ENCODE measurements at places on chromosomes 4 and X.
A peak's percentile ranks its signal among the peaks of the same experiment; 100 is the strongest.

- DNase-seq = no peak
These were observed 213.9 kb downstream of the SPOCK3 start for GRCh38 chr4:167020410-167020809.

GRCh38 chr4:151801547-151802516 is 41.0 kb upstream of the GATB start:
- peak; percentile 28 for DNase-seq

DNA sequence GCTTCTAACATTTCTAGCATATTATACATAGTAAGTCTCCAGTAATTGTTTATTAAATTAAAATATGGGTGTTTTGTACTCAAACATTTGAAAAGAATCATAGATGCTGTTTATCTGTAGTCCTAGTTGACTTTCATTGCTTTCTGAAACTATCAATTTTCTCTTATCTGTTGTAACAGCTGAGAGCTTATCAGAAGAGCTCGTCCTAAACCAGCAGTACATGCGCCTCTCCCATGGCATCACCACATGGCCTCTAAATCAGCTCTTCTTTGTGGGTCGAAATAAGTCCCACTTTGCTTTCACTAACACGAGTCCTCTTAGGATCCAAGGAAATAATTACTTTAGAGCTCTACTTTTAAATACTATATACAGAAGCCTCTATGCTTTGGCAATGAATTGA is 55.1 kb downstream of the PPP3CA start:
- DNase-seq = no peak

GRCh38 chr4:117434424-117434823 is 349.0 kb upstream of the TRAM1L1 start:
- DNase-seq = no peak

GRCh38 chrX:126165721-126166461 is at the start of gene DCAF12L2:
DCAF12L2 (minus strand) TSS chrX:126166289; CDS start chrX:126165924, 365 bp downstream.
- DNase-seq = no peak

DNA sequence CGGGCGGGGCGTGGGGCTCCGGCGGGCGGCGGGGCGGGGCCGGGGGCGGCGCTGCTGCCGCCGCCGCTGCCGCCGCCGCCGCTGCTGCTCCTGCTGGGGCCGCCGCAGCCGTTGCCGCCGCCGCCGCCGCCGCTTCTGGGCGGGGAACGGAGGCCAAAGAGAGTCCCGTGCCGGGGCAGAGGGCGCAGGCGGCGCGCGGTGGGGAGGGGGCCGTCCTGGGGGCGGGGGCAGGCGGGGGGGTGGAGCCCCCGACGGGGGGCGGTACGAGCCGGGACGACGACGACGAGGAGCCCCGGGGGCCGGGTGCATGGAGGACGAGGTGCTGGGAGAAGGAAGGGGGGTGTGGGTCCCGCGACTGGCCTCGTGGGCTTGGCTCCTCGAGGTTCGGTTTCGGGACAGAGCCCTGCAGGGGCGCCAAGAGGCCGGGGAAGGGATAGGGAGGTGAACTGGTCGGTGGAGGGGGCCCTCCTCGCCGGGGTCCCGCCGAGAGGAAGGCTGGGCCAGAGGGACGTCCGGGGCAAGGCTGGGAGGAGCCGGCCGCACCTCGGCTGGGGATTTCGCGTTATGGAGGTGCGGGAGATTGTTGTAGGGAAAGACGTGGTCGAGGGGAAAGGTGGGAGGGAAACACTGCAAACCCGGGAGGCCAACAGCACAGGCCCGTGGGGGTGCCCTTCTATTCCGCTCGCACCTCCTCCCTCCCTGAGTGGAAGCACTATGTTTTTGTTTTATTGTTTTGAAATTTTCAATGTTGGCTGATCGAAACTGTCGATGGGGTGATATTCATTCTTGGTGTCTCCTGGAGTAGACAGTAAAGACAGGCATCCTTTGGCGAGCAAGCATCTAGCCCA is 1.9 kb downstream of the BCORL1 start:
- DNase-seq = no peak

DNA sequence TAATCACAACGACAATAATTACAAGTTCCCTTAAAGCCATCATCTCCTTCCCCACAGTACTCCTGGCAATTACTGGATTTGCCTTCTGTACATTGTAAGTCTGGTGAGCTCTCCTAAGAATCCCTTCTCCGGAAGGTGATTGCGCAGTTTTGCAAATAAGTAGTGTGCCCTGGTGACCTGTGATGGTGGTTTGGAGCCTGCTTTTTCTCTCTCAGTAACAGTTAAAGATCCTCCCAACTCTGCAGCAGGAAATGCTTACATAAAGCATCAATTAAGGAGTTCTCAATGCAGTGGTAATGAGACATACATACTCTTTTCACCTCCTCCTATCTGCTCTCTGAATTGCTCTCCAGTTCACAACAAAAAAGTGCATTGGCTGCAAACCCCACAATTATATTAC is 159.7 kb downstream of the SH2D1A start:
- no peak for DNase-seq

DNA sequence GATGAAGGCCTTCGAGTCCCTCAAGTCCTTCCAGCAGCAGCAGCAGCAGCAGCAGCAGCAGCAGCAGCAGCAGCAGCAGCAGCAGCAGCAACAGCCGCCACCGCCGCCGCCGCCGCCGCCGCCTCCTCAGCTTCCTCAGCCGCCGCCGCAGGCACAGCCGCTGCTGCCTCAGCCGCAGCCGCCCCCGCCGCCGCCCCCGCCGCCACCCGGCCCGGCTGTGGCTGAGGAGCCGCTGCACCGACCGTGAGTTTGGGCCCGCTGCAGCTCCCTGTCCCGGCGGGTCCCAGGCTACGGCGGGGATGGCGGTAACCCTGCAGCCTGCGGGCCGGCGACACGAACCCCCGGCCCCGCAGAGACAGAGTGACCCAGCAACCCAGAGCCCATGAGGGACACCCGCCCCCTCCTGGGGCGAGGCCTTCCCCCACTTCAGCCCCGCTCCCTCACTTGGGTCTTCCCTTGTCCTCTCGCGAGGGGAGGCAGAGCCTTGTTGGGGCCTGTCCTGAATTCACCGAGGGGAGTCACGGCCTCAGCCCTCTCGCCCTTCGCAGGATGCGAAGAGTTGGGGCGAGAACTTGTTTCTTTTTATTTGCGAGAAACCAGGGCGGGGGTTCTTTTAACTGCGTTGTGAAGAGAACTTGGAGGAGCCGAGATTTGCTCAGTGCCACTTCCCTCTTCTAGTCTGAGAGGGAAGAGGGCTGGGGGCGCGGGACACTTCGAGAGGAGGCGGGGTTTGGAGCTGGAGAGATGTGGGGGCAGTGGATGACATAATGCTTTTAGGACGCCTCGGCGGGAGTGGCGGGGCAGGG is 568 bp downstream of the HTT start:
- DNase-seq = no peak

GRCh38 chr4:35525192-35525978 is 718.9 kb downstream of the ARAP2 start:
- no peak for DNase-seq

GRCh38 chr4:139076016-139076744 is 60.6 kb downstream of the NOCT start:
- DNase-seq = no peak

DNA sequence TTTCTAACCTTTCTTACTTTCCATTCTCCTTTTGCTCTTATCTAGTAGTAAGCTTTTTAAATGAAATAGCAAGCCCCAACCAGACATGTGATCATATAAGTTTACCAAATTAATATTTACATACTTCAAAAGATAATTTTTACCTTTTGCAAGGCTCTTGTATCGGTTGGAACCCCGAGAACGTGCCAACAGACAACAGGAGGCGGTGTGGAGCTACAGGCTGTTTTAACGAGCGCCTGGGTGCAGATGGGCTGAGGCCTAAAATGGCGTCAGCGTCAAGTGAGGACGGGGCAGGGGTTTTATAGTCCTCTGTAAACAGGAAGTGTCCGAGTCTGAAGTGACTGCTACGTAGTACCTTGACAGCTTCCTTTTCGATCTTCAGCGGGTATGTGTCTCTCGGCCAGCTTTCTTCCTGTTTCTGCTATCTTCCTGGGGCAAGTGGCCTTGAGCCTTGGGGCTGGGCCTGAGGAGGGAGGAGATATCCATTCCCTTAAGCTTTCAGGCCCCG is 342.7 kb downstream of the GALNTL6 start:
- DNase-seq = no peak

- no peak for DNase-seq
These were observed 38.5 kb upstream of the TAPT1 start for GRCh38 chr4:16264798-16265197.

DNA sequence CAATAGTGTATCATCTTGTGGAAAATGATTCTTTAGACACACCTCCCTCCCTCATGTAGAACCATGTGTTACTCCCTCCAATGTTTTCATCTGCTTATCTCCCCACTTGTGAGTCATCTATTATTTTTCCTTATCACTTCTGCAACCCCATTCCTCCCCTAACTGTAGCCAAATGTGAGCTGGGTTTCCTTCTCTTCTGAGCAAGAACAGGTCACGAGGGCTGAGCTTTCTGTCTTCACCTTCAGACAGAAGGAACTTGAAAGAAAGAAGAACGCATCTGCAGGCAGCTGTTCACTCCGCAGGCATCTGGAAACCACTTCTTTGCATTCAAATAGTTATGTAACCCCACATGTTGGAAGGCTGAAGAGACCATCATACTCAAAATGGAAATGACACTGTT is 1.8 kb downstream of the PPP1R2C start:
- DNase-seq = no peak

GRCh38 chr4:182770996-182771514 is 146.1 kb downstream of the DCTD start:
- DNase-seq = no peak

DNA sequence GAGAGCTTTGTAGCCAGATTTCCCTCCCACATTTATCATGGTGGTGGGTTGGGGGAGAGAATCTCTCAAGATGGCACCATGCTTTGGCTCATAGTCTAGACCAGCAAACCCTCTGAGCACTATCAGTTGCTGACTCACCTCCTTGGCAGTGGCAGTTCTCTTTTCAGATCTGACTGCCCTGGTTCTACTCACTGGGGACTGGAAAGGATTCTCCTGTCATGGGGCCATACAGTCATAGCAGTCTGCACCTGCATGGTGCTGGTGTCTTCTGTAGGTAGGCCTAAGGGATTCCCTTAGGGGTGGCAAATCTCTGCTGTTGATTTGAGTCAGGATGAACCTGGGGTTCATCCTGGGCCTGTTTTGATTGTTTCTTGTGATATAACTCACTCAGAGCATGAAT is 2.6 kb downstream of the TEX13B start:
- DNase-seq = no peak

- DNase-seq = no peak
These were observed 66.9 kb upstream of the BMPR1B start for GRCh38 chr4:94690851-94691254.

- no peak for DNase-seq
These were observed 496 bp downstream of the SH2D1A start for GRCh38 chrX:124346877-124347241.

DNA sequence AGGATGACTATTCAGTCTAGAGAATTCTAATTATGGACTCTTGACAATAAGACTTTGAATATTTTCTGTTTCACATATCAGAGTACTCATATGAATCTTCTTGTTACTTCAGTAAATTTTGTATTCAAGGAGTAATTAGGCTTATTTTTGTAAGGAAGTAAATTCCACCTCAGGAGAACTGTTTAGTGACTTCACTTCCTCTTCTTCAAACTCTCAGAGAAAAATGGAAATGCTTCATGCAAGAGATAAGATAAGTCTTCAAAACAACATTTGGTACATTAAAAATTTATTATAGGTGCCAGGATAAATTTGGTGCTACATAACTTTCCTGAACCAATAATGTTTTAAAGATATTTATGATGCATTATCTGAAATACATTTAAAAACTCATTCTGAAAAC is 1421.9 kb downstream of the PCDH7 start:
- DNase-seq = no peak

DNA sequence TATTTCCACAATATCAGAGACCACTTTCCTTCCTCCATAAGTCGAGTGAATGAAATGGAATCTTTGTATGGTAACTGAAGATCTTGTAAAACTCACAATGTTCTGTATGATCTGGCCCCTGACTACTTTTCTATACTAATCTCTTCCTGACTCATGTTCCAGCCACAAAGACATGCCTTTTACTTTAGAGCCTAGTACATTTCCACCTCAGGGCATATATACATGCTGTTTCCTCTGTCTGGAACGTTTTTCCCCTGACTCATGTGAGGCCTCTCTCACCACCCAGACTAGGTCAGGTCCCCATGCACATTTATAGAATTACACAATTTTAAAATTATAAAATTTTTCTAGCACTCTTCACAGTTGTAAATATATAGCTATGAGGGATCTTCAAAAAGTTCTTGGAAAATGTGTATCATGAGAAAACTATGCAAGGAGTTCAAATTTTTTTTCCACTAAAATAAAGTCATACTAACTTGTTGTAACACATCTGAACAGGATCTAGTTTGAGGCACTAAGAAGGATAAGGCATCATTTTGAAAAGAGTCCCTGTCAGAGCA is 208.8 kb downstream of the SH2D1A start:
- no peak for DNase-seq

- no peak for DNase-seq
These were observed 86.8 kb upstream of the NPFFR2 start for GRCh38 chr4:71944956-71945355.

DNA sequence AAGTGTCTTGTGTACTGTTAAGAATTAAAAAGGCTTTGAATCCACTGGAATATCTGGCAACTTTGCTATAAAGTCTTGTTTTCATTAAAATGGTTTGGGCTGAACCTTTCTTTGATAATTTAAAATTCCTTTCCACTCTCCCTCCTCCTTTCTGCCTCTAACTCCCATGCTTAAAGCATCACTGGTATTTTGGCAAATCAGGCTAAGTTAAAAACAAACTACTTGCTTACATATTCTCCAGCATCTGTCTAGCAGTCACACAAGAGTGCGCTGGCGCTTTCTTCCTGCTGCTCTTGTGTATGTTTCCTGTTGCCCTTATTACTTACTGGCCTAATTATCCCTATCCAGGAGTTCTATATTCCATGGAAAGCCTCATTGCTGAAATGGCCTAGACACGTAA is 136.6 kb downstream of the VEGFC start:
- no peak for DNase-seq

DNA sequence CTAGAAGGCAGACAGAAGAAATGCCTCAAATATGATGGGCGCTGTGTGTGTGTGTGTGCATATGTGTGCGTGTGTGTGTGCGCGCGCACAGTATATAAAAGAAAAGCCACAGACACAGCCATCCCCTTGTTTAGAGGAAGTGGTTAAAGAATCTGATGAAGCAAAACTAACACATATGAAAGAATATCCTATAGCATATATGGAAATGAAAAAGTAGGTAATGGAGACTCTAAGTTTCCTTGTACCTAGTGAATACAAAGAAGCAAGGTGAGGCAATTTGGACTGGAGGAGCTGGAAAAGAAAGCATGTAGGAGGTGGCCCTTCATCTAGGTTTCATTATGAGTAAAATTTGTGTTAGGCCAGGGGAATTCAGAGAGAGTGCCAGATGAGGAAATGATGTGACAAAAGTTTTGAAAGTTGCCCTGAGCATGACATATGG is 58.6 kb upstream of the MCF2 start:
- DNase-seq = peak; percentile 7

GRCh38 chrX:48045410-48046311 is 25.8 kb downstream of the ZNF630 start:
- DNase-seq = no peak

- no peak for DNase-seq
These were observed 239.6 kb downstream of the GRXCR1 start for GRCh38 chr4:43132010-43132582.

- no peak for DNase-seq
These were observed 22.3 kb upstream of the RNF150 start for GRCh38 chr4:141155586-141155985.

GRCh38 chrX:115259238-115259875 is 25.5 kb upstream of the LRCH2 start:
- no peak for DNase-seq
